ENCODE measurements at places on chromosomes 6 and 20.

DNA sequence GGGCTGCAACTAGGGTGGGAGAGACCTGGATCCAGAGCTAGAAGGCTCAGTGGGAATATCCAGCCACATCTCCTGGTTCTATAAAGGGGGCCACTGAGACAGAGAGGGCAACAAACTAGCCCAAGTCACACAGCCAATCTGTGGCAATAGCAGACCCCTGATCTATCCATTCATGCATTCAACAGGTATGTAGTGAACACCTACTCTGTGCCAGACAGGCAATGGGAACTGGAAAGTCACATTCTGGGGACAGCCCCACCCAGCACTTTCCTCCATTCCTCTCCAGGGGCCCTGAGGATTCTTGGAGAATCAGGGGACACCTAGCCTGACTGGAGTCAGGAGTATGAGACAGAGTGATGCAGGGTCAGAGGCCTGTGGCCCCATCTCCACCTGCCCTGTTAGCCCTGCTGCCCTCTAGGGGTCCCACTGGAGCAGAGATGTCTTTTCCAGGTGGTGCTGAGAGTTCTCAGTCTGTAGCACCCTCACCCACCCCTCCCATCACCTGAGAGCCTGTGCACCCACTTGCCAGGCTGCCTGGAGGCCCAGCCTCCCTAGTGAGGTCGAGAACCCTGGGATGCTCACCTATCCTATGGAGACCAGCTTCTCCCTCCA, 13.6 kb downstream of the BPIFA2 start:
- DNase-seq, result no peak

DNA sequence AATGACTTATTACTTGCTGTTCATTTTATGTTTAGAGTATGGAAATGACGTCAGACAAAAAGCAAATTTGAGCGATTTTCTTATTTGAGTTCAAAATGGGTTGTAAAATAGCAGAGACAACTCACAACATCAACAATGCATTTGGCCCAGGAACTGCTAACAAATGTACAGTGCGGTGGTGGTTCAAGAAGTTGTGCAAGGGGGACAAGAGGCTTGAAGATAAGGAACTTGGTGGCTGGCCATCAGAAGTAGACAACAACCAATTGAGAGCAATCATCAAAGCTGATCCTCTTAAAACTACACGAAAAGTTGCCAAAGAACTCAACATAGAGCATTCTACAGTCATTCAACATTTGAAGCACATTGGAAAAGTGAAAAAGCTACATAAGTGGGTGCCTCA, 43.8 kb downstream of the REV3L start:
- DNase-seq, result no peak

DNA sequence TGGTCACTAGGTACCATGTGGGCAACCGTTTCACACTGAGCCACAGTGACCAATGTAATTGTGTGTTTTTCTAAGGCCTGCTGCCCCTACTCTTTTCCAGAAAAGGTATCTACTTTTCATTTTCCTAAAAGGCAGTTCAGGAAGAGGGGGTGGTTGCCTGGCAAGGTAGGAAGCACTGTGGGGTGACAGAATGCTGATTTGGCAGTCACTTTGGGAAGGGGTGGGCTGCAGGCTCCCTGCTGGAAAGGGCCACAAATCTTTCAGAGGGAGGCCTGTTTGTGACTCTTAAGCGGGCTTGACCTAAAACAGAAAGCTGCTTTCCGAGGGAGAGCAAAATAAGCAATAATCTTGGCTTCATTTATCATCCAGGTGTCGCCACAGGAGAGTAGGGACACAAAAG, 5.2 kb upstream of the NNAT start:
- no peak for DNase-seq

DNA sequence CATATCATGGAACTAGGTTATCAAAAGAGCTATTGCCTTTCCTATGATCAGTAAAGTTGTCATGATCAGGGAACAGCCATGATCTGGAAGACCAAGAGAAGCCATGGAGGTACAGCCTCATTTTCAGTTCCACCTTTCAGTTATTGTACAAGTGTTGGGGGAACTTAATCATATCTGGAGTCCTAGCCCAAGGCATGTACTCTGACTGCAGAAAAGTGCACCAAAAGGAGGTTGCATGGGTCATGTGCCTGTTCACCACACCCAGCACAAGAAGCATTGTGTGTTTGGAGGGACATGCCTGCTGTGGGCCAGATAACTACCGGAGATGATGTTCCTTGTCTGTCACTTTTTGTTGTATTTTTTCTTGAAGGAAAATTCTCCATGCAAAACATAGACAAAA, 185.8 kb upstream of the MAN1A1 start:
- DNase-seq, result no peak

GRCh38 chr20:17044891-17045290, 181.9 kb upstream of the PCSK2 start:
- DNase-seq, result no peak

- no peak for DNase-seq
These were observed 1.8 kb upstream of the PRDM1 start for GRCh38 chr6:106084106-106084988.

- peak; percentile 39 for DNase-seq
These were observed 14.6 kb downstream of the CD40 start for GRCh38 chr20:46132705-46133120.

DNA sequence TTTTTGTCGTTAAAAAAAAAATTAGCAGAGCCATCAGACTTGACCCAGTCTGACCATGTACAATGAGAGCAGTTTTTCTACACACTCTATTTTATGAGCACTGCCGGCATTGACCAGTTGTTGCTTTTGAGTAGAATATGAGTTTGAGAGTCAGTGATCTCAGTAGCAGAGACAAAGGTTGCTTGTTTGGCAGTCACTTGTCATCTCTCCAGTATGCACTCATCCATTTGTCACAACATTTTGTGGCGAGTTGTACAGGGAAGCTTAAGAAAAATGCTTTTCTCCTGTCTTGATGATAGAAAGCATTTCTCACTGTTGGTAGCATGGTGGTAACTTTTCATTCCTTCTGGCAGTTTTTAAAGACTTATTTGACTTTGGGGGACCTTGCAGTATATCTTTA, 159.9 kb downstream of the MMS22L start:
- no peak for DNase-seq

- no peak for DNase-seq
These were observed 309.2 kb downstream of the NRN1 start for GRCh38 chr6:5697508-5697907.

- DNase-seq, result no peak
These were observed 81.9 kb downstream of the ZMYND8 start for GRCh38 chr20:47274401-47275108.

All from stimulated activated CD8-positive, alpha-beta memory T cell treated with anti-CD3 and anti-CD28 coated beads, Interleukin-15, amount 100 ng/mL, for 24 hours (primary cell).